ENCODE measurements at places on chromosomes 3 and 15. TPM values are rescaled to one million over a fixed set of nuclear protein-coding genes. Genes with fewer than 3 reads are reported as not detected.

GRCh38 chr3:155712008-155712407 lies 32.9 kb downstream of the PLCH1 start:
- no peak for DNase-seq

- no peak for DNase-seq
Observed at GRCh38 chr15:69615736-69616135, 163.1 kb downstream of the RPLP1 start.

DNA sequence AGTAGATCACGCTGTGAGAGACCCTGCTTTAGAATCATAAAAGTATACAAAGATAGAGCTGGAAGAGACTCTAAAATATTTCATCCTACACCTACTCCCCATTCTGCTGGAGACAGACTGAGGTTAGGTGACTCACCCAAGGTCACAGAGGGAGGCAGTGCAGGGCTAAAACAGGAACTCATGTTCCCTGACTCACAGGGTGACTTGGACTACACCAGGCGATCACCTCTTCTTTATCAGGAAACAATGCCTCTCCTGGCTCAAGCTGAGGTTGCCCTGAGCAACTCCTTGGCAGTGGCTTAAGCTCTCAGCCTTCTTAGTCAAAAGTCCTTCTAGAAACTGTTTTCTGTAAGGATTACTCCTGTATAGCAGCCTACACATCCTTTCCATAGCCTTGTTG lies 26.4 kb upstream of the TNFAIP8L3 start:
- no peak for DNase-seq

- DNase-seq = no peak
Observed at GRCh38 chr3:124178531-124178930, 186.6 kb upstream of the ROPN1 start.

- DNase-seq = no peak
Observed at GRCh38 chr3:156655819-156656550, 18.4 kb upstream of the TIPARP start.

The MGLL gene
- 40.9 TPM for total RNA-seq

The IGSF10 gene
- 0.31 TPM for total RNA-seq

DNA sequence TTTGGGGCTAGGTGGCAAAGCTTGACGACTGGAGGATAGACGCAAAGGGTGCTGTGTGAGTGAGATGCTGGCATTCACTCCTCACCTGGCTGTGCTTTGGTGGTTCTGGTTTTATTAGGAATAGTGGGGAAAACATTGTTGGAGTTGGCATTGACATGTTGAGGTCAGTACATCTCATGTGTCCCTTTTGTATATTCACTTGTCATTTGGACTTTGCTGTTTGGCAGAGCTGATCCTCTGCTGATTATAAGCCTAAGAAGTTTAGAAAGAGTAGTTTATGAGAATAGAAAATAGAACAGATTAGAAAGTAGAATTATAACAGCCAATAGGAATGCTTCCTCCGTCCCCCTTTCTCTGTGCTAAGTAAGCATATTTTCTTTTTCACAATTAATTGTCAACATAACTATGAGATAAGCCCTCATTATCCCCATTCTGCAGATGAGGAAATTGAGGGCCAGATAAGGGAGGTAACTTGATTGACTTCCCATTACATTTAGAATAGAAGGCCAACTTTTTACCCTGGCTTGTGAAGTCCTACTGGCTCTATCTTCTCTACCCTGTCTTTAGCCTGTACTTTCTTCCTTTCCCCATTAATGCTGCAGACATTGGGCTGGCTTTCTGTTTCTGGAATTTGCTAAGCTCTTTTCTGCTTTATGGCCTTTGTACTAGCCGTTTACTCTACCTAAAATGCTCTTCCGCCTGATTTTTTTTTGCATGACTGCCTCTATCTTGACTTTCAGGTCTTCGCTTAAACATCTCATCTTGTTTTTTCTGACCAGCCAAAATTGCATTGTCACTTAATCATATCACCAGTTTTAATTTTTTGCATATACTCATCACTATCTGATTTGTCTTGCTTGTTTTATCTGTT lies 12.8 kb downstream of the ITPR1 start:
- DNase-seq = no peak

GRCh38 chr3:159982442-159982974 lies 6.1 kb upstream of the IL12A start:
- no peak for DNase-seq

The GOLGA6L7 gene
- not detected for total RNA-seq

The LIPH gene
- not detected for total RNA-seq

DNA sequence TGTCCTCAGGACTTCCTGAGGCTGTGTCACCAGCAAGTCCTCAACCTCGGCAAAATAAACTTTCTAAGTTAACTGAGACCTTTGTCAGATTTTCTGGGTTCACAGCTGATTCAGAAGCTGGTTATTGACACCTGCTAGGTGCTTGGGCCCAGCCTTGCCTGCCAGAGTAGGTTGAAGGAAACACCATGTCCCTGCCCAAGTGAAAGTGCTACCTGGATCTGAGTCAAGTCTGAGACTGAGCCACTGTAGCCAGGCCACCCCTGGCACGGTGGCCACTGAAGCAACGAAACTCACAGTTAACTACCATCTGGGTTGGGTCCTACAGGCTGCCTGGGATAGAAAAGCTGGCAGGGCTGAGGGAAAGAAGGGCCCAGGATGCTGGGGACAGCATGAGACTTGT lies 8.2 kb downstream of the HYAL2 start:
- no peak for DNase-seq

DNA sequence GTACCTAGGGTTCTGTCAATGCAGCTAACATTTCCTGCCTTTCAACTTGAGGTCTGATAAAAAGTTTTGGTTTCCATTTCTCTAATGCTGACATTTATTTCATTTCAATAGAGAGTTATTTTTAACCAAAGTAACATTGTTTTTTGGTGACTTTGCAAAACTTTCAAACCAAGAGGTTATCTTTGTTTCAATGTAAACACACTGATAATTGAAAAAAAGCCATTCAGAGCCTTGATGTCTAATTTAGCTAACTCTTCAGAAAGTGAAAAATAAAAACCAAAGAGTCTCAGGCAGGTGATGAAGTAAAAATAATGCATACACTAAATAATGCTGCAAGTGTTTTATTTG lies 9.6 kb upstream of the TIPARP start:
- no peak for DNase-seq

DNA sequence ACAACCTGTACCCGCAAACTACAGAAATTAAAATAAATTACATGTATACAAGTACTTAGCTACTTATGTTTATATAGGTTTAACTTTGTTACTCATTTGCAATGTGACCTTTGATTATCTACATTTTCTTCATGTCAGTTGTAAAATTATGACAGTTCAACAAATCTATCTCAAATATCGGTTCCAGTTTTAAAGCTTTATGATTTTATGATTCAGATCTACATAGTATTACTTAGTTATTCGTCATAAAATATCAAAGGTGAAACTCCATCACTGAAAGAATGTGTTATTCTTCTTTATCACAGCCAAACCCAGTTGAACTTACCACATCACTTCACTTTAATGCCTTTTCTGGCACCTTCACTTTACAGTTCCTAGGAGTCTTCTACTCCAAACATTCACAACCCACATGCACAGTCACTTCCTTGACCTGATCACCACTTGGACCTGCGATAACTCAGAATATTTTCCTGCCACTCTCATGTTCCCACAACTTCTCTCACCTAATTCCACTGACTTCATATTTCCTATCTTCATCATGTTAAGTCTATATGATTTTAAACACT lies 47.2 kb downstream of the SLITRK3 start:
- DNase-seq = no peak

The FETUB gene
- not detected for total RNA-seq

GRCh38 chr15:100803171-100803440 lies 76.5 kb upstream of the ALDH1A3 start:
- no peak for DNase-seq

GRCh38 chr3:158737976-158738615 lies 5.8 kb upstream of the RARRES1 start:
- DNase-seq = no peak

DNA sequence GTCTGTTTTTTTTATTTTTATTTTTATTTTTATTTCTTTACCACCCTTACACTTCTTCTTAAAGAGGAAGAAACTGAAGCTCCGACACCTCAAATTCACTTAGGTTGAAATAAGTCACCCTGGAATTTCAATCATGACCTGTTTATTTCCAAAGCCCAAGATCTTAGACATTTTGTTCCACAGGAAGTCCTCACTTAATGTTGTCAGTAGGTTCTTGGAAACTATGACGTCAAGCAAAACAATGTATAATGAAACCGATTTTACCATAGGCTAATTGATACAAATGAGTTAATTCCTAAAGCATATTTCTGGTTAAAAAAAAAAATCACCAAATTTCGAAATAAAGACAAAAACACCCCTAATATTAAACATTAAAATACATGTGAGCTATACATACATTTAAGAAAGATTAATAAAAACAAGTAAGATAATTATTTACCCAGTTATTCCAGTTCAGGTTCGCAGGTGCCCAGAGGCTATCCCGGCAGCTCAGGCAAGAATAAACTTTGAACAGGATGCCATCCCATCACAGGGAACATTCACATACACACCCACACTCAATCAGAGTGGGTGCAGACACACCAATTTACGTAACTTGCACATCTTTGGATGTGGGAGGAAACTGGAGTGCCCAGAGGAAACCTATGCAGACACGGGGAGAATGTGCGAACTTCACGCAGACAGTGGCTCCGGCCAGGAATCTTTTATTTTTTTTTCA lies 391.0 kb downstream of the RAP2B start:
- DNase-seq = no peak

DNA sequence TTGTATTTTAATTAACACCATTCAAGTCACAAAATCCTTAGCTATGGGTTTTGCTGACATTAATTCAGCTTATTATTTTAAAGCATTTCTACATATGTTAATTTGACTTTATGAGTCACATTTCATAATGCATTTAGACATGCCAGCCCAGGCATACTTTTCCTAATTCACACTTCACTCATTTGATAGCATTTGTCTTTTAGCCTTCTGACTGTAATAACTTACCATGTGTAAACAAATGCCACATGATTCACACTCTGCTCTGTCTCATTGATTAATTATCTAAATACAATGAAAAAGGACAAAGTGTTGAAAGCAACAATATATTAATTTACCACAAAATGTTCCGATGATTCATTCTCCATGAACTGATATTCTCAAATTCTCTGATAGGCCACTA lies 927.8 kb upstream of the EPHA6 start:
- DNase-seq = no peak

GRCh38 chr15:60095711-60096110 lies 91.6 kb downstream of the FOXB1 start:
- DNase-seq = no peak

GRCh38 chr15:57849317-57849716 lies 142.8 kb downstream of the POLR2M start:
- DNase-seq = no peak

- no peak for DNase-seq
Observed at GRCh38 chr15:78007211-78007931, 70.1 kb downstream of the TBC1D2B start.

GRCh38 chr3:12670365-12671119 lies 6.6 kb upstream of the RAF1 start:
- DNase-seq = no peak

- DNase-seq = no peak
Observed at GRCh38 chr15:75097939-75098338, 74.5 kb downstream of the PPCDC start.
